ENCODE measurements at places on chromosomes 4 and X. TPM values are rescaled to one million over a fixed set of nuclear protein-coding genes. Genes with fewer than 3 reads are reported as not detected.

Gene RHOH
- total RNA-seq = 14.1 TPM

- no peaks in the 10 kb centered on the region for H3K27me3 ChIP-seq
- no peak overlapping the region for H3K27ac ChIP-seq
- H3K36me3 ChIP-seq = no peaks in the 10 kb centered on the region
- no peak for DNase-seq
- no peak overlapping the region for H3K4me3 ChIP-seq
- H3K4me1 ChIP-seq = peaks cover 4% of the 10 kb centered on the region
These were observed 50.9 kb downstream of the ENPP6 start for GRCh38 chr4:184166736-184167135.

DNA sequence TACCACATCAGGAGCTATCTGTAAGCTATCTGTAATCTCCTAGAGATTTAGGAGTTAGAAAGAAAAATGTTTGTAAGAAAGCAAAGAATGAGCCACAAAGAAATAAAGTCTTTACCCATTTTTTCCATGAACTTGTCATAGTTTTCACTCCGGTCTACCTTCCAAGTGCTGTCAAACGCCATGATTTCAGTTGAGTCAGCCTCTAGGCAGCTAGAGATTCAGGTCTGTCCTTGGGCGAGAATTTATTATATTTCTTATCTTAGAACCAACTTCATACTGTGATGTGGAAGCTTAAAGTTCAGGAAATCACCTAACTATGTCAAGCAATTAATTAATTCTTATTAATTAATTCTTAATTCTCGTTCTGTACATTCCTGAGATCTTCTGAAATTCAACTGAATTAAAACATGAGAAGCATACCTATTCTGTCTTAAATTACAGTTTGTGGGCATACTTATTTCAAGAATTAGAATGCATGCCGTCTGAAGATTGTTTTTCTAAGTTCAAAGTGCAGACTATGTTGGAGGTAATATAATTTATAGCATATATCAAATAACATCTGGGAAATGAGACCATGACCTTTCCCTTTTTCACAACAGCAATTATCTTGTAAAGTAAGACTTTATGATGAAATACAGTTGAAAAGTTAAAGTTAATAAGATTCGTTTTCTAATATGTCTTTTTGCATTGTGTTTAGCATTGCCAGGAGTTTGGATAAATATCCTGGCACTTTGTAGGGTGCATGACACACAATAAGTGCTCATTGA, at the start of gene FABP2:
FABP2 (minus strand) TSS at position 218 of the 767 bp plus-strand sequence; CDS start at position 182, 36 bp downstream.
- H3K27ac ChIP-seq = no peak within 1 kb of the TSS
- no peaks in the 10 kb centered on the region for H3K36me3 ChIP-seq
- H3K4me3 ChIP-seq = no peak within 1 kb of the TSS
- H3K27me3 ChIP-seq = no peaks in the 10 kb centered on the region

DNA sequence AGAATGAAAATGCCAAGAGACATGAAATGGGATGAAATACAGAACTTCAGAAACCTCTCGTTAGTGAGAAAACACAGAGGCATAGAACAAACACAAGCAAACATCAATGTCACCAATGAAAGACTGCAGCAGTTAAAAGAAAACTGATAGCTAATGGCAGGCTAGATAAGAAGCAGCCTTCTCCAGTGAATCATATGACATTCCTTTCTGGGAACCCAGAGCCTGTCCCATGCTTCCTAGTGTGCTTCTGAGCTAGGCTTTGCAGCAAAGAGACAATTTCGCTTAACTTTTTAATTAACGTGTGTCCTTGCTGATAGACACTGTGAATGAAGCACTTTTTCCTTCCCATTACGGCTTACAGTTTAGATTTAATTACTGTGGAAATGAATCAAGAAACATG, 444.6 kb downstream of the IL15 start:
- no peak overlapping the region for H3K4me3 ChIP-seq
- no peaks in the 10 kb centered on the region for H3K4me1 ChIP-seq
- no peaks in the 10 kb centered on the region for H3K36me3 ChIP-seq
- DNase-seq = no peak
- no peaks in the 10 kb centered on the region for H3K27me3 ChIP-seq

Gene TGIF2LX
- not detected for total RNA-seq

Gene TLR2
- total RNA-seq = 59.5 TPM

- no peak overlapping the region for H3K27ac ChIP-seq
- H3K4me3 ChIP-seq = no peak overlapping the region
- DNase-seq = no peak
These were observed 37.4 kb downstream of the EDA2R start for GRCh38 chrX:66601522-66601921.

- H3K4me1 ChIP-seq = no peaks in the 10 kb centered on the region
- no peak for DNase-seq
- no peaks in the 10 kb centered on the region for H3K27me3 ChIP-seq
- H3K4me3 ChIP-seq = no peak overlapping the region
These were observed 1021.5 kb upstream of the AGA start for GRCh38 chr4:178463747-178464146.

DNA sequence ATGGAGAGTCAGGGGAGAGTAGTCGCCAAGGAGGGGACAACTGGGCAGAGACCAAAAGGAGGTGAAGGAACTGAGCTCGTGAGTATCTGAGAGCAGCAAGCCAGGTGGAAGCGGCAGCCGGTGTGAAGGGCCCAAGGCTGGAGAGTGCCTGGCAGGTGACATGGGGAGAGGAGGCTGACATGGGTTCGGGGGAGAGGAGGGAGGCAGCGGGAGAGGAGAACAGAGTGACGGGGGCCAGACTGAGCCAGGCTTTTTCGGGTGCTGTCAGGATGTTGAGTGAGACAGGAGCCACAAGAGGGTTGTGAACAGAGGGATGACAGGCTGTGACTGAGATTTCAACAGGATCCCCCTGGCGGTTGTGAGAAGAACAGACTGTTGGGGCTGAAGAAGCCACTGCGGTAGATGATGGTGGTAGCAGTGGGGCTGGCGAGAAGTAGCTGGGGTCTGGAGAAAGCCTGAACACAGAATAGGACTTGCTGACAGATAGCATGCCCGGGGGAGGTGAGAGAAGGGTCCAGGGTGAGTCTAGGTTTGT, 5.7 kb downstream of the ELK1 start:
- H3K36me3 ChIP-seq = peaks cover 2% of the 10 kb centered on the region
- no peak for DNase-seq
- no peak overlapping the region for H3K4me3 ChIP-seq
- no peak overlapping the region for H3K27ac ChIP-seq
- H3K27me3 ChIP-seq = no peaks in the 10 kb centered on the region

Measured in kidney (tissue), 22 donors.